ENCODE measurements at places on chromosomes 1 and 21.

GRCh38 chr1:31568895-31569595 lies 7.3 kb upstream of the TINAGL1 start:
- no peak for DNase-seq
- H3K4me1 ChIP-seq: peaks cover 30% of the 10 kb centered on the region
- no peaks in the 10 kb centered on the region for H3K36me3 ChIP-seq
- no peak overlapping the region for H3K27ac ChIP-seq
- no peak overlapping the region for H3K4me3 ChIP-seq

- H3K27me3 ChIP-seq: no peaks in the 10 kb centered on the region
- no peak overlapping the region for H3K27ac ChIP-seq
- H3K4me1 ChIP-seq: peaks cover 5% of the 10 kb centered on the region
- DNase-seq: peak; percentile 10
- peaks cover 5% of the 10 kb centered on the region for H3K36me3 ChIP-seq
Measured at GRCh38 chr1:8739377-8739776, 78.1 kb downstream of the RERE start.

- peaks cover 12% of the 10 kb centered on the region for H3K4me1 ChIP-seq
- H3K4me3 ChIP-seq: no peak overlapping the region
- H3K36me3 ChIP-seq: peaks cover 54% of the 10 kb centered on the region
- no peak overlapping the region for H3K27ac ChIP-seq
- DNase-seq: no peak
Measured at GRCh38 chr1:18884419-18884717, 18.0 kb downstream of the ALDH4A1 start.

GRCh38 chr1:34900775-34901502 lies 28.5 kb downstream of the DLGAP3 start:
- no peaks in the 10 kb centered on the region for H3K36me3 ChIP-seq
- H3K27me3 ChIP-seq: peaks cover 17% of the 10 kb centered on the region
- H3K27ac ChIP-seq: no peak overlapping the region
- no peaks in the 10 kb centered on the region for H3K4me1 ChIP-seq
